NCI-H2171 treated with DMSO at 0.1 percent for 48 hours (cell line): ENCODE measurements at places on chromosomes 3 and 15.

- DNase-seq, result peak; percentile 56
Observed at GRCh38 chr3:137770835-137771399, 6.8 kb downstream of the SOX14 start.

- no peak for DNase-seq
Observed at GRCh38 chr15:72237029-72237852, 6.3 kb upstream of the PKM start.

- DNase-seq, result no peak
Observed at GRCh38 chr3:37096288-37096687, 78.1 kb downstream of the LRRFIP2 start.

- DNase-seq, result peak; percentile 17
Observed at GRCh38 chr15:75517233-75517632, 61.9 kb downstream of the PTPN9 start.

- DNase-seq, result no peak
Observed at GRCh38 chr3:49199900-49200281, 28.5 kb downstream of the KLHDC8B start.

DNA sequence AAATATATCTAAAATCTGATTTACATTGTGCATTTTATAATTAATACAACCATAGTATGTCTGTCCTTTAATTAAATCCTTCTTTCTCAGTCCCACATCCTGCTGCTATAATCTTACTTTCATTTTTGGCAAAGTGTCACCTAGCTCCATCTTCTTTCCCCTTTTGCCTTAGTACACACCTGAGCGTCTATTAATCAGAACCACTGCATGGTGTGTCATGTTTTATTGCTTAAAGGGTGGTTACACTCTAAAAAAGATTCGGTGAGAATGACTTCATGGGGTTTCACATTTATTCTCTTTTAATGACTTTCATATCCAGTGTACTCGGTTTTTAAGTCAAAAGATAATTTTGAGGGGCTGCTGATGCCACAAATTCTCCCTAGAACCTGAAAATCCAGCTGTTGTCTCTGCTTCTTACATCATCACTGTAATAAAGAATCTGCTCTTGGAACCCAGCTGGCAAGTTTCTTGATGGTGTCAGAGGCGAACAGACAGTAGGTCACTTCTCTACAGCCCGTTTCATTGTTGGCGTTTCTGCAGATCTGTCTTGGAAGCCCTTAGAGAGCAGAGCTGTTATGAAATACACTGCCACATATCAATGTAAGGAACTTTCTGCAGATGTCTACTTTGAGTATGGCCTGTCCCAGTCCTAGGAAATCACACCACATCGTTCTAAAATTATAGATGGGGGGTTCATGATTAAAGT lies 99.7 kb downstream of the TIGIT start:
- DNase-seq, result no peak

- peak; percentile 87 for DNase-seq
Observed at GRCh38 chr15:40857601-40858341, 13.9 kb downstream of the SPINT1 start.

DNA sequence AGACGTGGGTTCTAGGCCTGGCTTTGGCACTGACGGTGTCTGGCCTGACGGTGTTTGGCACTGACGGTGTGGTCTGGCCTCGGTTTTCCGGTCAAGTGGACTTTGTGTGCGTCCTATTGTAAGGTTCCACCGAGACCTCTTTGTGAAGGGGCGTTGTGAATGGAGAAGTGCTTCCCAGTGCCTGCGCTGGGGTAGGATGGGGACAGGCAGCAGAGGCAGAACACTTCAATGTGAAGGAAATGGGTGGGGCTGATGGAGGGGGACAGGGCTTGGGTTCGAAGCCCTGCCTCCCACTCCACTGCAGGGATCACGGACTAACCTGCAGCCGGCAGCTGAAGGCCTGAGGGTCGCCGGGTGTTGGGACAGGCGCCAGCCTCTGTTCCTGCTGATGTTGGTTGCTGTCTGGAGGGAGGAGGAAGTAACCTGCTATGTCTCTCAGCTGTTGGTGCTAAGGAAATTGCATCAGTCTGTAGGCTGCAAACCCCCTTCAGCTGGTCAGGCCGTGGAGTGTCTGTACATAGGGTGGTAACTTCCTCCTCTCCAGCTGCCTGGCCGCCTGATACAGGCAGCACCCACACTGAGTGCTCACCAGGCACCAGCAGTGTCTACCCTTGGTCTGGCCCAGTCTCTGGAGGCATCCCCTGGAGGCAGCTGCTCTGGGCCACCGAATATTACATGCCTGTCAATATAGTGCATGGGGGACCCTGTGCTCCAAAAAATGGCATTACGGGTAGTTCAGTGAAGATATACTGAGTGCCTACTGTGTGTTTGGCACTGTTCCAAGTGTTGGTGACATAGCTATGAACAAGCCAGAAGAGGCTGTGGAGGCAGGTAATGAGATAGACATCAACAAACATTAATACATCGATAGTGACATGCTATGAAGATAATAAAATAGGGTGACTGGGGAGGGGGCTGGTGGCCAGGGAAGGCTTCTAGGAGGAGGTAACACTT lies 1.1 kb downstream of the TM6SF1 start:
- no peak for DNase-seq

- DNase-seq, result no peak
Observed at GRCh38 chr15:101684384-101684783, 32.2 kb upstream of the TM2D3 start.

GRCh38 chr3:127012091-127012490 lies 29.2 kb downstream of the PLXNA1 start:
- DNase-seq, result no peak

DNA sequence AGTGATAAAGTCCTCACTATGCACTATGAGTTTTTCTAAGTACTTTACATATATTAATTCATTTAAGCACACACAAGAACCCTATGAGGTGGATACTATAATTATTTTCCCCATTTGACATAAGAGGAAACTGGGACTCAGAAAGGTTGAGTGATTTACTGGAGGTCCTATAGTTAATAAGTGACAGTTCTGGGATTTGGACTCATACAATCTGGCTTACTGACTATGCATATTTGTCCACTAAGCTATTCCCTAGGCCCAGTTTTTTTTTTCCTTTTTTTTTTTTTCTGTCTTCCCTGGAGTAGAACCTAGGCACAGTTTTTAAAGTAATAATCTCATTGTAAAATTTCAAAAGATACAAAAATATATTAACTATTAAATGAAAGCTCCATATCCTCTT lies 6.3 kb upstream of the RTP2 start:
- no peak for DNase-seq

GRCh38 chr3:157130467-157131251 lies 29.3 kb downstream of the CCNL1 start:
- DNase-seq, result peak; percentile 21

DNA sequence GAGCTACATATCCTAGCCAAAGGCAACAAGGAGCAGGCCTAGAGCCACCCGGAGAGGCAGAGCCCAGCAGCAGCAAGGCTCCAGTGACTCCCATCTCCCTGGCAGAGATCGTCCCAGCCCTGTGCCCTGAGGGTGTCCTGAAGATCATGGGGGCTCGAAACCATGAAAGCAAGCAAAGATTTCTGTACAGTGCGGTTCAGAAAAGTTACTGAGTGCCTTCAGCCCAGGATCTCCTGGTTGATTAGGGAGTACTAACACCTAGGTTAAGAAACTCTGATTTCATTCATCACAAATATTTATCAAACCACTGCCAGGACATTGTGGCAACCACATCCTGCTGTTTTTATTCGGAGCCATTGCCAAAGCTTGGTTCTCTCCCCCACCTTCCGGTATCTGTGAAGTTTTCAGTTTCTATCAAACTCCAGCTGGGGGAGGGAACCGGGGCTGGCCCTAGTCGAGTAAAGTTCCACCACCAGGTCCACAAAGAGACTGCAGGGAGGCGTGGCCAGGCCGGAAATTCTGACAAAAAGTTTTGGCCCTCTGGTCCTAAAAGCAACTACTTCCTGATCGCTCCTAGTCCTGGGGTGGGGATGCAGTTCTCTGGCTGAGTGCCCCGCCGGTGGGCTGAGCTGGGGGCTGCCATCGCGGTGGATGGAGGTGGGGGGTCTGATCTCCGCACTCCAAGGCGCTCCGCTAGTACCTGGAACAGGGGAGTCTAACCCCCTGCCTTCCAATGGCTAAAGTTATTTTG lies 1.2 kb downstream of the RAB43 start:
- DNase-seq, result peak; percentile 19

DNA sequence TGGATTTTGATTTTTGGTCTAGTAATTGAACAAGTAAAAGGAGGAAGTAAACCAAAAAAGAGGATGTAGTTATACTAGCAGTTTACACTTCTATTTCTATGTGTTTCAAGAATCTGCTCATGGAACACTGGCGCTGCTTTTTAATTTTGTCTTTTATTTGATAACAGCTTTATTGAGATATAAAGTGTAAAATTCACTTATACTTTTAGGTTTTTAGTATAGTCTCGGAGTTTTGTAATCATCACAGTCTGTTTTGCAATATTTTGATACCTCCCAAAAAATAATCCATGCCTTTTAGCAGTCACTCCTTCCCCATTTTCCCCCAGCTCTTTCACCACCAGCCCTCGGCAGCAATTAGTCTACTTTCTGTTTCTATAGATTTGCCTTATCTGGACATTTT lies 18.0 kb downstream of the UBE2E2 start:
- no peak for DNase-seq

GRCh38 chr3:13040361-13041074 lies 32.7 kb downstream of the IQSEC1 start:
- DNase-seq, result no peak

DNA sequence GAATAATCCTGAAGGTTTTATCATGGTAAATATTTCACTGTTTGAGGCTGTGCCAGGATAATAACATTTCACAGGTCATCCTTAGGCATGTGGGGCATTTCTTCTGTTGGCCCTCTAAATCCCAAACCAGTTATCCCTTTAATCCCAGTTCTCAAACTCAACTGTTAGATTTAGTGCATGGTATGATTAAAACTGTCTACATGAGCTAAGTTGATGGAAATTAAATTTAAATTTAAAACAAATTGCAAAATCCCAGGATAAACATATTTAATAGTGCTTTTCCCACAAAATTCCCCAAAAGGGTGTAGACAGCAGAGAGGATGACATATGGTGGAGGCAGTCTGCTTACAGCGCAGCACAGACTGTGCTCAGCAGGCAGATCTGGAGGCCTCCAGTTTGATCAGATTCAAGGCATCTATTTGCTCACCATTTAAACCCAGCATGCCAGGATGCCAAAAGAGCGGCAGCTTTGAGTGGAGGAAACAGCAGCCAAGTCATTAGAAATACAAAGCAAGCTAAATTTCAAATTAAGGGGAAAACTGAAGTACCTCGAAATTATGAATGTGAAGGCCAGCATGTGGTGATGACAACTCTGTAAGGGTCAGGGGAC lies 325.8 kb downstream of the KCNH8 start:
- DNase-seq, result peak; percentile 1

GRCh38 chr15:43948691-43949325 lies 122.0 kb downstream of the WDR76 start:
- no peak for DNase-seq

DNA sequence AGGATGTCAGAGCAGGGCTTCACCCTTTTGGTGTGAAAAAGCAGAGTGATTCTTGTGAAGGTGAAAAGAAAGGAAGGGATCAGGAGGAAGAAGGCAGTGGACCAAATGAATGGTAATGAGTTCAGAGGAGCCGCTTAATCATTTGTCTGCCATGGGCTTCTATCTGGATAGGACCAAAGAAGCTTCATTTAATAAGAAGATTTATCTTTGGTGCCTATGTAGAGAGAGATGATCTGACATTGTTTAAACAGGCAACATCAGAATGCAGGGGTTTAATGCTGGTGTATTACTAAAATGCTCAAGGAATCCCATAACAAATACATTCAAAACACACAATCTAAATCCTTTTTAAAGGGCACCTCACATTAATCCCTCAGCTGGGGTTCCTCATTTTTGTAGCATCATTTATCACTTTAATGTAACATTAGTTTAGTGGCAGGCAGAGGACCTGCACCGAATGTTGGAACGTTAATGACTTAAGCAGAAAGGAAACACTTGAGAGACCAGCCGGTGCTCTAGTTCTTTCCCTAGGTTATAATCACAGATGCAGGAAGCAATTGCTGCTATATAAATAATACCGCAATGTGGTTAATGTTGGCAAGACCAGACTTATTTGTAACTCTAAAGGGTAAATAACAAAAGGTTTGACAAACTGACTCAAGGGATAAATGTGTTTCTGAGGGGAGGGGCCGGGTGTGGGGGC lies 27.9 kb upstream of the IL1RAP start:
- no peak for DNase-seq

- DNase-seq, result no peak
Observed at GRCh38 chr3:160473221-160473620, 23.6 kb upstream of the TRIM59 start.

- no peak for DNase-seq
Observed at GRCh38 chr3:52839892-52840545, 5.2 kb upstream of the MUSTN1 start.

GRCh38 chr3:63972196-63972595 lies 51.1 kb downstream of the PSMD6 start:
- no peak for DNase-seq

DNA sequence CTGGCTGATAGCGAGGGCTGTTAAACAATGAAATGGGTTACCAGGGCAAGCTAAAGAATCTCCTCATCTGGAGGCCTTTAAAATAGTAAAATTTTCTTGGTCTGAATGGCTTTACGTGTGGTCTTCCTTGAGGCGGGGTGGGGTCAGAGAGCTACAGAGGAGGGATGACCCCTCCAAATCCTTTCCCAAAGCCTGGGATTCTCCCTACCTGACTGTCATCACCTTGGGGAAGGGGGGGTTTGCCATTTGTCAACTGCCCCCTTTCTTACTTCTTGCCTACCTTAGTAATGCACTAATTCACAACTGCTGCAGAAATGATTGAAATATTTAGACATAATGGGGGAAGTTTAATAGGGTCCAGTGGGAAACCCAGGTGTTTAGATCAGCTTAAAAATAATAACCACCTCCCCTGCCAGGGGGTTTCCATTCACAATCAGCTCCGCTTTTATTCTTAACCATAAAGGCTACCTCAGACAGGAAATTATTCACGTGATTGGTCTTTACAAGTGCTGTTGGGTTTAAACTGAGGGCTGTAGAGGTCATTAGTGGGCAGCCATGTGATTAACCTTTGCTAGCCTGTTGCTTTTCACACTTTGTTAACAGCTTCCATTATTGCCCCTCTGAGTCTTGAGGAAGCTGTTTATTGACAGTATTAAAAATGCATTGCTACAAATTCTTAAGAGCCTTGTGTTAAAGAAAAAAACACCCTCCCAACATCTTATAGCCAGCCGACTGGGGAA lies 276.5 kb upstream of the ATP11B start:
- DNase-seq, result no peak

GRCh38 chr3:79490165-79491028 lies 277.4 kb downstream of the ROBO1 start:
- DNase-seq, result no peak

- no peak for DNase-seq
Observed at GRCh38 chr15:99620178-99620577, 54.4 kb downstream of the MEF2A start.

GRCh38 chr3:32593903-32594525 lies 23.4 kb upstream of the DYNC1LI1 start:
- DNase-seq, result no peak

GRCh38 chr3:10700821-10701220 lies 115.2 kb upstream of the SLC6A11 start:
- no peak for DNase-seq

- peak; percentile 37 for DNase-seq
Observed at GRCh38 chr3:101495552-101495951, 17.5 kb downstream of the SENP7 start.

GRCh38 chr3:171801738-171802589 lies 8.3 kb downstream of the PLD1 start:
- DNase-seq, result no peak
